ENCODE measurements at places on chromosomes 7 and 10. TPM values are rescaled to one million over a fixed set of nuclear protein-coding genes. Genes with fewer than 3 reads are reported as not detected.

The SOSTDC1 gene
- polyA plus RNA-seq = 90.2 TPM

The ZNF746 gene
- polyA plus RNA-seq = 1.4 TPM

The PRPS1L1 gene
- polyA plus RNA-seq = not detected

The AKR1D1 gene
- polyA plus RNA-seq = not detected

The RHBDD2 gene
- 209 TPM for polyA plus RNA-seq
